ENCODE measurements at places on chromosomes 7 and 10.

- no peak for DNase-seq
These were observed 153.4 kb upstream of the GDF10 start for GRCh38 chr10:47146572-47146971.

- DNase-seq = no peak
These were observed 470.7 kb downstream of the DNAJB6 start for GRCh38 chr7:157807510-157807909.

- DNase-seq = no peak
These were observed 45.5 kb upstream of the SLC29A4 start for GRCh38 chr7:5237286-5237685.

GRCh38 chr10:130230036-130230435 is 93.8 kb downstream of the GLRX3 start:
- no peak for DNase-seq

GRCh38 chr10:11311027-11311426 is 293.4 kb downstream of the CELF2 start:
- DNase-seq = no peak

DNA sequence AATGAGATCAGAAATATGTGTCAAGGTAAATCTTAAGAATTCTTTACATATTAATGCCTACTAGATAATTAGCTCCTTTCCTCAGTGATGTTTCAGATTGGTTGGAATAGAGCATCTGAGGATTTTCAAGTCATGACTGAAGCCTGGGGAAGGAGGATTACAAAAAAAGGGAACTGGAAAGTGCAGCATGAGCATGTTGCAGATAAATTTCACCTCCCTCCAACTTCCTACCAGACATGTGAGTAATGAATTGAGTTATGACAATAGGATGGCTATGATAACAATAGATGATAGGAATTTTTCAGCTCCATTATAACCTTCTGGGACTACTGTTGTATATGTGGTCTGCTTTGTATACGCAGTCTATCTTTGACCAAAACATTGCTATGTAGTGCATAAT is 104.2 kb upstream of the RAB18 start:
- no peak for DNase-seq

DNA sequence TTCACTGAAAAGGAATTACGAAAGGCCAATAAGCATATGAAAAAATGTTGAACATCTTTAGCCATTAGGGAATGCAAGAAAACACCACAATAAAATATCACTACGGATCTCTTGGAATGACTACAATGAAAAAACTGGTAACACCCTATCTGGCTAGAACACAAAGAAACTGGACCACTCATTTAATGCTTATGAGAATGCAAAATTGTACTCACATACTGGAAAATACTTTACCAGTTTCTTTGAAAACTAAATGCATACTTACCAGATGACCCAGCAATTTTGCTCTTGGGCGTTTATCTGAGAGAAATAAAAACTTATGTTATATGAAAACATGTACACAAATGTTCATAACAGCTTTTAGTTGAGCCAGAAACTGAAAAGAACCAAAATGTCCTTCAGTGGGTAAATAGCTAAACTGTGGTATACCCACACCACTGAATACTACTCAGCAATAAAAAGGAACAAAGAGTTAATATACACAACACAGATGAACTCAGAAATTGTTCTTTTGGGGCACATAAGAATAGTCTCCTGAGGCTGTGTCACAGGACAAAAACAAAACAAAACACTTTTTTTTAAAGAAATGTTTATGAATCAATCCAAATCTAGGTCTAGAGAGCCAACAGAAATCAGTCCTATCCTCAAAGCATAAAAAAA is 23.5 kb downstream of the CNOT4 start:
- DNase-seq = no peak

DNA sequence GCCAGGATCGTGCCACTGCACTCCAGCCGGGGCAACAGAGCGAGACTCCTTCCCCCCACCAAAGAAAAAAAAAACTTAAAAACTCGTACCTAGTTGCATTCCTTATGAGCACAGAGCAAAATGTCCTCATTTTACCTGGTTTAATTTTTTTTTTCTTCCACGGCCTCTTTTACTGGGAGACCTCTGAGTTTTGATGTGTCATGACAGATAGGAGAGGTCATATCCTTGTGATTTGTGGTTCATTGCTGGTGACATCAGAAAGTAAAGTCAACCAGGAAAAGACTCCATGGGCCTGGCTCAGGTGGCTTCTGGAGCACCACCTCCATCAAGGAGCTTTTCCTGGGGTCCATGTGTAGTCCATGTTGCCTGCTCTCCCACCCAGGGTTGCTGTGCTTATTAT is 26.3 kb downstream of the GTF2I start:
- no peak for DNase-seq
